Activated naive CD4-positive, alpha-beta T cell treated with Interleukin-2 at 50 U/mL for 16 hours (primary cell): ENCODE measurements at places on chromosomes 1 and 21.

DNA sequence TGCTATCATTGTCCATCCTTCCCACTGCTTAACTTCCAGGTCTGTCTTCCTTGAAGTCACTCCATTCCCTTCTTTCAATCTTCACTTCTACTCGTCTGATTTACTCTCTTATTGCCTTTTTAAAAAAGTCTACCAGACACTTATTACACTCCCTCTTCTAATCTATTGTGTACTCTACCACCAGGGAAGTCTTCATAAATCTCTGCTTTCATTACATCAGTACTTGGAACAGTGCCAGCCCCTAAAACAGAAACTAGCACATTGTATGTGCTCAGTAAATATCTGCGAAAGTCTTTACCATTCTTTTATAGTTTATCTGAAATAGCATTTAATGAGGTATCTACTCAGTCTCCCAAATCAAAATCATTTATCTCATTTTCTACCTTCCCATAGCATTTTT lies 236.4 kb downstream of the USH2A start:
- no peak for DNase-seq

GRCh38 chr1:108845991-108846390 lies 10.9 kb downstream of the AKNAD1 start:
- DNase-seq = no peak

DNA sequence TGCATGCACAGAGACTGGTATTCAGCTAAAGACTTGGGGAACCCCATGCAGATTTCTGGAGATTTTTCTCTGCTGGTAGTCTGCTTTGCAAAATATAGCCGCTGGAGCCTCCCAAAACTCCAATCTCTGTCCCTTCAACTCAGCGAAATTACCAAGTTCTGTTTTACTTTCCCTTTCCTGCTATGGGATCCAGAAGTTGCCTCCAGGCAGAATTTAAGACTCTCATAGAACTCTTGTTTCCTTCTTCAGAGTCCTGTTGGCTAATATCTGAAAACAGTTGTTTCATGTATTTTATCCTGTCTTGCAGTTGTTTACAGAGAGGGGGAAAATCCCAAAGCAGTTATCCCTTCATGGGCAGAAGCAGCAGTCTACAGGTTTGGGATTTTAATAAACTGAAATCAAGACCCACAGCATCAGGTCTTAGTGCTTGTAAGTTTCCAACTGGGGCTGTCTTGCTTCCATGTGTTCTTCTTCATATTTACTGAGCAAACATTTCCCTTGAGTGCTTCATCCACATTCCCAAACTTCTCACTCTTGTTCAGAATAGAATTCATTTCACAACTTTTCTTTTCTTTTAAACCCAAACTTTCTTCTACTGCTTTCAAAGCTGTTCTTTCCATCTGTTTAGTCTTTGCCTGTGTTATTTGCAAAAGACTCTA lies 221.3 kb upstream of the DMRTA2 start:
- DNase-seq = no peak

DNA sequence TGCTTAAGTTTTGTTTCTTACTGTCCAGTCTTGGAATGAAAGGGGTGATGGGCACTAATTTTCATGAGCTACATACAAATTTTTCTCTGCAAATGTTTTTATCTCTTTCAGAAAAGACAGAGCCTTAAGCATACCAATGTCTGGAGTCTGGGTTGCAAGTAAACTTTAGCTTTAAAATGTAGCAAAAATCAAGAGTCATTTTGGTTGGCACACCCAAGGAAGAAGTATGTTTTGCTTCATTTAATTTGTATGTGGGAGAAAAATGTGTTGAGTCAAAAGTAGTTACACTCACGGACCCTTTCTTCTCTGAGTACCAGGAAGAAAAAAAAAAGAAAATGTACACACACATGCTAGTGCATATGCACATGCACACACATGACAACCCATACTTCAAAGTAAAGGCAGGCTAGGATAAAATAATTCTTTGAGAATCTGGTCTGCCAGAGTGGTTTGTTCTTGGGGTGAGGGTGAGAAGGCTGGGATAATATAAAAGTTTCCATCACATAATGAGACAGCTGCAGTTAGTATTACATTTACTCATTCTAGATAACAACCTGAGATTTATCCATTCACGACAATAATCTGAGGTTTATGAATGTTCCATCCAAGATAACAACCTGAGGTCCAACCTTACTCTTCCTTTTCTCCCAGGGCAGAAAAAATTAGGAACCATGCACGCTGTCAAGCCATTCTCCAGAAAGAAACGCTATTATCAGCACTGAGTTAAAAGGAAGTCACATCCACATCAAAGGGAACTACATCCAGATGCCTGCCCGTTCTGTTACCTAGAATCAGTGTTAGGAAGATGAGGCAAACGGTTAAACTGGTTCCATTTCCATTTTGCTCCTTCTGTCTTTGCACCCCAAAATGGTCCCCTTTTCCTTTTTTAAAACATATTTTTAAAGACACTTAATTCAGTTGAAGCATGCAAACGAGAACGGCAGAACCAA lies 9.3 kb downstream of the DPYD start:
- no peak for DNase-seq

- peak; percentile 13 for DNase-seq
These were observed 28.9 kb upstream of the EPB41 start for GRCh38 chr1:28885472-28885877.

DNA sequence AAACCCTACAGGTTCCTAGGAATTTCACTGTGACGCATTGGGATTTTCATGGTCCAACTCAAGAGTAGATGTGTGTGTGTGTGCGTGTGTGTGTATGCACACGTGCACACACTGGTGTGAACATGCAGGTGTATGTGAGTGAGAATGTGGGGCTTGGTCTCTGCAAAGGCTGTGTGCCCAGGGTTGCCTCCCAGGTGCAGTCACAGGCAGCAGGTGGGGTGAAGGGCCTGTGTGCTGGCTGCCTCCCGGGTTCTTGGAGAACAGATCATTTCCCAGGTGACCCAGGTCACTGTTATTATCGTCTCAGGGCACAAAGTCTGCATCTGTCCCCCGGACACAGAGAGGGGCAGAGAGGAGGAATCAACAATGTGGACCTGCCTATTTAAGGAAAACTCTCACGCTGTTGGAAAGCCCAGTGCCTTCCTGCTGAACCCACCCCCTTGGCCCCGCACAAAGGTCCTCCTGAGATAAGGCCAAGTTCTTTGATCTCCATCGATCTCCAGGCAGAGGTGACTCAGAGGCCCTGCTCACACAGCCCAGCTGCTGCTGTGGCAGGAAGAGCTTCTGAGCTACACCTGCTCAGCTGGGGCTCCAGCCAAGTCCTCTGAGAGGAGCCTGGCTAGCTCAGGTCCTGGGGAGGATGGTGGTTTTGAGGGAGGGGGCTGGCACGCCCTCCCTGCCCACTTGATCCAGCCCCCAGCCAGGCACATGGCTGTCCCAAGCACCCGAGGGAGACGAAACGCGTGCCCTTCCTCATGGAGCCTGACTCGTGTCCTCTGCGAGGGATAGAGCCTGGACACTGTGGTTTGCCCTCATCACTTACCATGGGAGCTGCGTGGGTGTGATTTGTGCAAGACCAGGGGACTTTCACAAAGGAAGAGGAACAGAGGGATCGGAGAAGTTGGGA lies 134.0 kb upstream of the ARHGEF16 start:
- no peak for DNase-seq

GRCh38 chr1:29713857-29714256 lies 477.5 kb downstream of the PTPRU start:
- DNase-seq = no peak

GRCh38 chr1:197859024-197859423 lies 43.4 kb upstream of the C1orf53 start:
- DNase-seq = no peak

GRCh38 chr21:17003258-17003615 lies 509.6 kb upstream of the CXADR start:
- DNase-seq = no peak

DNA sequence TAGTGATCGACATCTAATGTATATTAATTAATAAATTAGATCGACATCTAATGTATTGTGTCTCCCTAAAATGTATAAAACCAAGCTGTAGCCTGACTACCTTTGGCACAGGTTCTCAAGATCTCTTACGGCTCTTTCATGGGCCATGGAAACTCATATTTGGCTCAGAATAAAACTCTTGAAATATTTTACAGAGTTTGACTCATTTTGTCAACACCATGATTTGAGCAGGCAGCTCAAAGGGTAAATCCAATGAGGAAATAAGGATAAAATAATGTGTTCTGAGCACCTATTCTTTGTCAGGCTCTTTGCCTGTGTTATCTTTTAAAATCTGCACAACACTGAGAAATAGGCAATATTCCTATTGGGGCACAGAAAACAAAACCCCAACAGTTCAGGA lies 223.4 kb upstream of the DUSP10 start:
- no peak for DNase-seq

DNA sequence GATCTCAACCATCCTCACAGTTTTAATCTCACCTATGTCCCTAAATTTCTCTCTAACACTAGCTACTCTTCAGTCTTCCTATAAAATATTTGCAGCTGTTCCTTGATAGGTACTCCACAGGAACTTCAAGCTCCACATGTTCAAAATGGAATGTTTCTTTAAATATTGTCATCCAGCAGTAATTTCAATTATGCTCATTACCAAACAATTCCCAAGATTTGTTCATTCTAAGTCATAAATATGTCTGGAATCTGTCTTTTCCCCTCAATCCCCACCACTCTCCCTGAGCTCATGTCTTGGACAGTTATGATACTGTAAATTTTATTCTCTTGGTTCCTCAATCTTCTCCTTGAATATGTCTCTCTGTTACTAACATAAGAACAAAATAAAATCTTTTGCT lies 214.4 kb downstream of the NRIP1 start:
- no peak for DNase-seq

DNA sequence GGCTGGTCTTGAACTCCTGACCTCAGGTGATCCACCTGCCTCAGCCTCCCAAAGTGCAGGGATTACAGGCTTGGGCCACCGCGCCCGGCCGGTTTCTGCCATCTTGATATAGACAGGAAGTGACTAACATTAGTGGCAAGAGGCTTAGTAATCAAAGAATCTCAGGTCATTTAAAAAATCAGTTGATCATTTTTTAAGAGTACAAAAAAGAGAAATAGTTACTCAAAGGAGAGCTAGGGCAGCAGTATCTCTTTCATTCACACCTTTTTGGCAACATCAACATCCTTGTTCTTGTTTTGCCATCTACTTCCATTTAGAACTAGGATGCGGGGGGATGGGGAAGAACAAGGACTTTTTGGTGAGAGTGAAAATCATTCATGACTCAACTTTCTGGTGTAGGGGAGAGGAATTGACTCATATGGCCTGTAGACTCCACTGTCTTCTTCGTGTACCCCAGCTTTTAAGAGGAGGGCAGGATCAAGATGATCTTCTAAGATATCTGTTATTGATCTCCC lies 8.8 kb downstream of the FCRLB start:
- DNase-seq = no peak

DNA sequence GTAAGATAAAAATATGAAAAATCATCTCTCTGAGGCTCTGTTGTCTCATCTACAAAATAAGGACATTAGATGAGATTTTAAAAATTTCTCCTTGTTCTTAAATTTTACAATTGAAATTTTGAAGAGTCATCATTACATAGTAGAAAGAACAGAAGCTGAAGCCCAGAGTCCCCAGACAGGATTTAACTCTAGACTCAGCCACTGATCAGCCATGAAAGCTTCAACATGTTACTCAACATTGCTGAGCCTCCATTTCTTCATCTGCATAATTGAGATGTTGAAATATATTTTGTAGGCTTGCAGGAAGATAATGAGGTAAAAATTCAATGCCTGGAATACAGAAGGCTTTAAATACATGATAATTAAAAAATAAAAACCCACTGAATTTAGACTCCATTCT lies 633.3 kb downstream of the LMO4 start:
- no peak for DNase-seq

GRCh38 chr1:231072041-231072440 lies 32.0 kb upstream of the FAM89A start:
- DNase-seq = no peak

DNA sequence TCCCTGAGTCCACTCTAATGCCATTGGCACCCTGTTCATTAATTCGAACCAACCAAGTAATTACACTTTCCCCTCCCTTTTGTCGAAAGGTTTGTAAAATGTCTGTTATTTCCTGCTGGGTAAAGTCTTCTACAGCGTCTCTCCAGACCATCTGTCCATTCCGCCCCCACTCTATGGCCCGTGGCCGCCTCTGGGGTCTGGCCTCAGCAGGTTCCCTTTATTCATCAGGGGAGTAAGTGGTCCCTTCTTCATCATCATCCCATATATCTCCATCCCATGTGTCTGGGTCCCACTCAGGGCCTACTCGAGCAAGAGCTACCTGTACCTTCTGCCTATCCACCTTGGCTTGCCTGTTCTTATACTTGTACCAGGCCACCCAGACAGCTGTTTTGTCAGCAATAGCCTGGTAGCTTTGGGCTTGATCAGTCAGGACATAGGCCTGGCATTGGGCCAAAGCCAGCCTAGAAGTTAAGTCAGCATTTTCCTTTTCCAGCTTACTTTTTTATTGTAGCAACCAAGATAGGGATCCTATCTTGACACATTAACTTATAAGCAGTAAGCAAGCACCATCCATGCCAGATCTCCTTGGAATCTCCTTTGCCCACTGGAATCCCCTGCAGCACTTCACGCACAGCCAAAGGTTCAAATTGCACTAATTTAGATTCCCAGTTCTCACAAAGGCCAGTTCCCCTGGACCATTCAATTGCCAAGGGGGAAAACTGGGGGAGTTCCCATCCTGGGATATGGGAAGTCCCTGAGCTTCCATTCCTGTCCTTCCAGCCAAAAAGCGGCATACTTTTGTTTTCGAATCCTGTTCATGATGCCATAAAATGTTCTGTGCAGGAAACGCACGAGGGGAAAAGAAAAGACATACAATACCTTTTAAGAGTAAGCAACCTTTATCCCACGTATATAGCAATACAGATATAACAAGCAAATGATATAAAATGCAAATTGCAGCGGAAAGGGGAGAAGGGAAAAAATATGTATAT lies 6.6 kb upstream of the STUM start:
- no peak for DNase-seq

DNA sequence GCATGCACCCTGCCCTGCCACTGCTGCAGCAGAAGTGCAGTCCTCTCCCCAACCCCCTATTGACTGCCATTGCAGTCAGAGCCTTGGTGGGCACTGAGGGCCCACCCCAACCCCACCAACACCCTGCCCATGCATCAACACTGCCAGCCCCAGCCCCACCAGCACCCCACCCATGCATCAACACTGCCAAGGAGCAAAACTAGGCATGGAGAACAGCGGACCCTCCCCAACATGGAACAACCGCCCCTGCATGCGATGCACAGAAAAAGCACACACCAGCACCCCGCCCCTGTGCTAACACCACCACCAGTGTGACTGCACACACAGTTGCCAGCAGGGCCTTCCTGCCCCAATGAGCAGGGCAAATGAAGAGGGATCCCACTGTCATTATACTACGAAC lies 57.1 kb downstream of the CTH start:
- DNase-seq = no peak

GRCh38 chr1:153752072-153752471 lies 23.1 kb upstream of the SLC27A3 start:
- DNase-seq = no peak
